ENCODE measurements at places on chromosomes 5 and 9.

- DNase-seq, result no peak
These were observed 42.2 kb upstream of the RNF130 start for GRCh38 chr5:180113660-180114303.

DNA sequence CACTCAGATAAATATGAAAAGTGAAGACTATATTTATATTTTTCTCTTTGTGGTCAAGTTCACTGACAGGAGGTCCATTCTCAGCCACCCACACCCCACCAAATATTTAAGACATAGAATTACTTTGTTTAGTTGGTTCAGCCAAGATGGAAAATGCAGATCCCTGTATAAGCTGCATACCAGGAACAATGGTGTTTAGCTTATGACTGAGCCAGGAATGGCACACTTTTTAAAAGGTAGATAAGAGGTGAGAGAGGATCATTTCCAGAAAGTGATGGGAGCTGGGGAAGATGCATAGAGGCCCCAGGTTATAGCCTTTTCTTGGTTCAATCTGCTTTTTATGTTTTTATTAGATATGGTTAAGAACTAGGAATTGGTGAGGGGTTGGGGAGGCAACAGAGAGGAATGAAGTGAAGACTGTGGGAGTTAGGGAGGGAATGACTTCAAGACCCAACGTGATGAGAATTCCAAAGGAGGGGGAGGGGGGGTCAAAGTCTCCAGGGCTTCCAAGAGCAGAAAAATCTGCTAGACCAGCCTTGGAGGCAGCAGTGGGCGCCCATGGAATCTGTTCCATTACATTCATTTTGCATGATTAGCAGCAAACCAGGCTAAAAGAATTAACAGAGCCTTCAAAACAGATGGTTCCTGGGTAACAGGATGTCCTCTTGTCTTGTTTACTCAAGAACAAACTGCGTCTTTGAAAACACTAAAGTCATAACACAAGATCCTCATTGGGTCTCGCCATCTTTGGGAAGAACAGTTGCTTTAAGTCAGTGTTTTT, 95.2 kb downstream of the FGF1 start:
- DNase-seq, result no peak

DNA sequence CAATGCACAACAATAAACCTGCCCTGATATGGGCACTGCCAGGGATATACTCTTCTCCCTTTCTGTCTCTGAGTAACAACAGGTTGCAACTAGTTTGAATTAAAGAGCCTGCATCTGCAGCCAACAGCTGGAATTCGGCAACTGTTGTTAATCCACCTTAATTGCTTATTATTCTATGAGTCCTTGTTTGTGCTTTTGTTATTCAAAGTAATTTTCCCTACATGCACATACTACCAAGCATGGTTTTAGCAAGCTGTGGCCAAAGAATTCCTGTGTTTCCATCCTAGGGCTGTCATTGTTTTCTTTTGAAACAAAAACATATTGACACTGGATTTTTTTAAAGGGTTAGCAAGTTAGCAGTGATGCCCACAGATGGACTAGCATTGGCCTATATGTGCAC, 171.5 kb downstream of the EFNA5 start:
- DNase-seq, result no peak

DNA sequence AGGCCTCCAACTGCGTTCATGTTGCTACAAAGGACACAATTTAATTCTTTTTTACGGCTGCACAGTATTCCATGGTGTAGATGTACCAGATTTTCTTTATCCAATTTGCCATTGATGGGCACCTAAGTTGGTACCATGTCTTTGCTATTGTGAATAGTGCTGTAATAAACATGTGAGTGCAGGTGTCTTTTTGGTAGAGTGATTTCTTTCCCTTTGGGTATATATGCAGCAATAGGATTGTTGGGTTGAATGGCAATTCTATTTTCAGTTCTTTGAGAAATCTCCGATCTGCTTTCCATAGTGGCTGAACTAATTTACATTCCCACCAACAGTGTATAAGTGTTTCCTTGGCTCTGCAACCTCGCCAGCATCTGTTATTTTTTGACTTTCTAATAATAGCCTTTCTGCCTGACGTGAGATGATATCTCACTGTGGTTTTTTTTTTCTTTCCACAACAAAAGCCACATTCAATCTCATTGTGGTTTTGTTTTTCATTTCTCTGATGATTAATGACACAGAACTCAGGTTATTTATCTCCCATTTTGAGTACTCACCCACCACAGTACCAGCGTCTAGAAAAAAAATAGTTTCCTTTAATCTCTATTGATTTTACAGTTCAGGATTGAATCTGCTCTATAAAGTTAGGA, 21.9 kb downstream of the ARRDC3 start:
- DNase-seq, result no peak

- DNase-seq, result no peak
These were observed 42.8 kb downstream of the NFIB start for GRCh38 chr9:14271093-14271673.

GRCh38 chr9:14417237-14417636, 103.3 kb upstream of the NFIB start:
- DNase-seq, result no peak

- no peak for DNase-seq
These were observed 2.1 kb downstream of the SCAI start for GRCh38 chr9:125141251-125141650.

DNA sequence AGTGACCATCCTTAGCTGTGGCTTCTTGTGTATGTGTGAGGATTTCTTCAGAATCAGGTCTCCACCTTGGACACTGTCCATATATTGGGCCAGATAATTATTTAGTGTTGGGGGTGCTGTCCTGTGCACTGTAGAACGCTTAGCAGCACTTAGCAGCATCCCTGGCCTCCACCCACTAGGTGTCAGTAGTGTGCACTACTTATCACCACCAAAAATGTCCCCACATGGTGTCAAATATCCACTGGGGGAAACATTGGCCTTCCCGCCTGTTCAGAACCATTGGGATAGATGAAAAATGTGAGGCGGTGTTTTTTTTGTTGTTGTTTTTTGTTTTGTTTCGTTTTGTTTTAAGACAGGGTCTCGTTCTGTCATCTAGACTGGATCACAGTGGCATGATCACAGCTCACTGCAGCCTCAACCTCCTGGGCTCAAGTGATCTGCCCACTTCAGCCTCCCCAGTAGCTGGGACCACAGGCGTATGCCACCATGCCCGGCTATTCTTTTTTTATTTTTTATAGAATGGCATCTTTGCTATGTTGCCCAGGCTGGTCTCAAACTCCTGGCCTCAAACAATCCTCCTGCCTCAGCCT, 67.7 kb downstream of the TENT4A start:
- no peak for DNase-seq

DNA sequence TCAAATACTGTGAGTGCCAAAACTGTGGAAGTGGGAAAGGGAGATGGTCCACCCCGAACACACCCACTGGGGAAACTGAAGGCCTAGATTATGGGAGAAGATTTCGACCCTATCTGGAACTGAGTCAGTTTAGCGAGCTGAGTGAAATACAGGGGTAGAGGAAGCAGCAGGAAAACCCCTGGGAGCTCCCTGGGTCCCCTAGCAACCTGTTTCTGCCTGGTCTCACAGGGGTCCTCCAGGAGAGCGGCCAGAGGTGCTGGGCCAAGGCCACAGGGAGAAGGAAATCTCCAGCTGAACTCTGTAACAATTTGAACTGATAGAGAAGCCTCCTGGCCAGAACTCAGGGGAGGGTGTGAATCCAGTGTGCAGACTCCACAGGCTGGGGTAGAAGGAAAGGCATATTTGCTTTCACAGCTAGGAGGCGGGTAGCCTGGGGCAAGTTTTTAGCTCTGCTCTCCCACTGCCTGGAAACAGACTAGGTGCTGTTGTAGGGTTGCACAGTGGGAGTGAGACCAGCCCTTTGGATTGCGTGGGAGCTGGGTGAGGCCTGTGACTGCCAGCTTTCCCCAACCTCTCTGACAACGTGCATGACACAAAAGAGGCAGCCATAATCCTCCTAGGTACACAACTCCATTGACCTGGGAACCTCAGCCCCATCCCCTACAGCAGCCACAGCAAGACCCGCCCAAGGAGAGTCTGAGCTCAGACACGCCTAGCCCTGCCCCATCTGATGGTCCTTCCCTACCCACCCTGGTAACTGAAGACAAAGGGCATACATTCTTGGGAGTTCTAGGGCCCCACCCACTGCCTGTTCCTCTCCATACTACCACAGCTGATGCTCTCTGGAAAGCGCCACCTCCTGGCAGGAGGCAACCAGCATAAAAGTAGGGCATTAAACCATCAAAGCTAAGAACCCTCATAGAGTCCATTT, 78.8 kb upstream of the GPBP1 start:
- DNase-seq, result no peak

- DNase-seq, result no peak
These were observed 82.0 kb downstream of the COL5A1 start for GRCh38 chr9:134723491-134724190.

- no peak for DNase-seq
These were observed 662 bp downstream of the SUSD3 start for GRCh38 chr9:93059011-93059714.

- DNase-seq, result no peak
These were observed 687.4 kb downstream of the PRR16 start for GRCh38 chr5:121151534-121151933.

DNA sequence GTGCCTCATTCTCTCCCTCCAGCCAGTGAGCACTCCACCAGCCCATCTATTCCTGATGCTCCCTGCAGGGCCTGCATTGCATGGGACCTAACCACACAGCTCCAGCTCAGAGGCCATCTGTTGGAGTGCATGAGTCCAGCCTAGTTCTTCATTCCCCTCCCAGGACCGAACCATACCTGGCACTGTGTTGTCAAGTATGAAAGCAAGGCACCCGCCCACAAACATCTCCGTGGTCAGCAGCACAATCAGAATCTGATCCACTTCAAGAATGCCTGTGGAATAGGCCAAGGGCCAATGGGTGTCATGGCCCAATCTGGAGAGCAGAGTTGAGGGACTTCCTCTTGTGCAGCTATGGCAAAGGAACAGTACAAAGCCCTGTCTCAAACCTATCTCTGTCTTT, 5.9 kb downstream of the SLC23A1 start:
- no peak for DNase-seq

- DNase-seq, result no peak
These were observed 37.0 kb upstream of the CRB2 start for GRCh38 chr9:123318961-123319421.

GRCh38 chr5:32814620-32815019, 103.5 kb downstream of the NPR3 start:
- DNase-seq, result no peak

- no peak for DNase-seq
These were observed 923.8 kb upstream of the CDH9 start for GRCh38 chr5:27962198-27962597.

DNA sequence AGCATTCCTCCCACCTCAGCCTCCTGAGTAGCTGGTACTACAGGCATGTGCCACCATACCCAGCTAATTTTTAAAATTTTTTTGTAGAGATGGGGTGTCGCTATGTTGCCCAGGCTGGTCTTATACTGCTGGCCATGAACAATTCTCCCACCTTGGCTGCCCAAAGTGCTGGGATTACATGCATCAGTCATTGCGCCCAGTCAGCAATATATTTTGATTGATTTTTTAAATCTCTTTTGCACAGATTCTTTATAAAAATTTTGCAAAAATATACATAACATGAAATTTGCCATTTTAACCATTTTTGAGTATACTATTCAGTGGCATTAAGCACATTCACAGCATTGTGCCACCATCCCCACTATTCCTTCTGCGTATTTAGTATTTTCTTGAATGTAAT, 94.0 kb downstream of the INVS start:
- no peak for DNase-seq

DNA sequence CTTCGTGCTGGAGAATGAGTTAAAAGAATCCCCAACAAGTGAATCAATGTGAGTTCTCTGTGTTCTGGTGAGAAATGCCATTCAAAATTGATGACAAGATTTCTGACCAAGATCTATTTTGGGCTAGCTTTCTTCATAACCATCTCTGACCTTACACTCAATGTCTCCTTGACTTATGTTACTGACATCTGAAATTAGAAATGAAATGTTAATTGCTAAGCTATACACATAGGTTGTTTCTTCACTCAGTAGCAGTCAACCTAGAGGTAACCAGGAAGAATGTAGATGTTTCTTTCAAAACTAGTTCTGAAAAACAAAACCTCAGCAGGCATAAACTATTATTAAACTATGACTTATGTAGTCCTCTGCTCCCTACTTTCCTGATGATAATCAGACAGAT, 2220.7 kb upstream of the C9orf72 start:
- DNase-seq, result no peak

- DNase-seq, result no peak
These were observed 105.1 kb downstream of the LMNB1 start for GRCh38 chr5:126881821-126882600.

DNA sequence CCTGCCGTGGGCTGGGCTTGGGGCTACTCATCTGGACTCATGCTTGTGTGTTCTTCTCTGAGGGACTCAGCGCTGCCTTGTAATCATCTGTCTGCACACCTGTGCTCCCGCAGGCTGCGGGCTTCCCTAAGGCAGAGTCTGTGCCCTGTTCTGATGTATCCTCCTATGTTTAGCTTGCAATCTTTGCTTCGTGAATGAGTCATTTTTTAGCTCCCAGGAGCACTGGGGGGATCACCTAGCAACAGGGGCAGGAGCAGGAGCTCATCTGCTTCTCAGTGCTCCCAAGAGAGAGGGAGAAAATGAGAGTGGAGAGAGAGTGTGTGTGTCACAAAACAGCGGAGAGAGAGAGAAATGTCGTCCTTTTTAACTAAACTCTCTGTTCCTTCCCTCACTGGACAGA, 202.4 kb upstream of the ZNF618 start:
- DNase-seq, result no peak

- DNase-seq, result no peak
These were observed 983 bp downstream of the GCNT1 start for GRCh38 chr9:76459694-76460635.

DNA sequence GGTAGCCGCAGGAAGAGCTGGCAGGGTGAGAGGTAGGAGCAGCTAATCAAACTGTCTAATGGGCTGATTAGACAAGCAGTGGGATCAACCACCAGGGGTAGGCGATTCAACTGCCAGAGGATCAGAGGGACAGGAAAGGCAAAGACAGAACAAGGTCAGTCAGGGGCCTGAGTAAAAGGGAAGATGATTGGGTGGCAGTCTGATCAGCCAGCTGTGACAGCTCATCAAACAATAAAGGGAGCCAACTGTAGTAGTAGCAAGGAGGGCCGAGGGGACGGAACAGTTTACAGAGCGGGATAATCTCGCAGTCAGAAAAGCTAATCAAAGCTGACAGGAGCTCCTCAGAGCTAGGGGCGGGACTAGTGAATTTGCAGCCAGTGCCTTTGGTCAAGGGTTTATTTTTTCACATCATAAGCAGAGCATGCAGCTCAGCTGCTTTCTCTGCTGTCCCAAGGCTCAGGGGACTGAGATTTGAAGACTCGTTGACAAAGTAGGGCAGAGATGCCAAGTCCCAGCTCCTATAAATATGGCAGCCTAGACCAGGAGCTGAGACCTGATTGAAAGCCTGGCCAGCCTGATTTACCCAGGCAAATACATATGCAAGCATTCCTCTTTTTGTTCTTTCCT, 418.2 kb downstream of the GABRG2 start:
- DNase-seq, result no peak

DNA sequence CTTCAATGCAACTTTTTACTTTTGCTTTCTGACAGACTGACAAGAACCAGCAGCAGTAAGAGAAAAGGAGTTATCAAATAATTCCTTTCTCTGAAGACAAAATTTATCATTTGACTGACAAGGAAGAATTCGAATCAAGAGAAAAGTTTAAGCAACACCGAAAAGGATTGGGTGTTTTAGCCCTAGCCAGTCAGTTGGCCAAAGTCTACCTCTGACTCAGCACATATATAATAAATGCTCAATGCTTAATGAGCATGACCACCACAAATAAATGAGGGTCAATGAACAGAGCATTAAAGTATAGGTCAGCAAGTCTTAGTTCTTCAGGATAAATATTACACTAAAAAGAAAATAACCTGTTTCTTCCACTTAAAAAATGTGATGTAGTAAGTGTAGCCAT, 1603.5 kb upstream of the C9orf72 start:
- no peak for DNase-seq

- no peak for DNase-seq
These were observed 2.4 kb downstream of the ELL2 start for GRCh38 chr5:95959051-95959887.

All from activated T-helper 2 cell treated with anti-CD3 and anti-CD28 coated beads, Interferon-gamma antibody, Interleukin-2, Interleukin-4, amounts not matched to agents 10 μg/mL and 5 μg/mL and 100 μg/mL, durations not matched to agents 14 hours and 24 hours and 36 hours (primary cell).